ENCODE measurements at places on chromosomes 3 and 15.
A peak's percentile ranks its signal among the peaks of the same experiment; 100 is the strongest.

- DNase-seq: peak; percentile 57
These were observed 42.1 kb downstream of the DNAJB8 start for GRCh38 chr3:128424508-128425069.

DNA sequence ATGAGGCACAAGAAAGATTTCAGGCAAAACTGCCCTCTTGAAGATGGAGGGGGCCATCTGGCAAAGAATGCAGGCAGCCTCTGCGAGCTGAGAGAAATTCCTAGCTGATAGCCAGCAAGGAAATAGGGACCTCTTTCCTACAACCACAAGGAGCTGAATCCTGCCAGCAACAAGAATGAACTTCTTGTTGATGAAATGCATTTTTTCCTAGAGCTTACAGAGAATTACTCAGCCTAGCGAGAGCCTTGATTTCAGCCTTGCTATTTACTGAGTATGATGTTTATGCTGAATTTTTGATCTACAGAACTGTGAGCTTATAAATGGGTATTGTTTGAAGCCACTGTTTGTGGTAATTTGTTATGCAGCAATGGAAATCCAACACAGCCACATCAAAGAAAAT, 148.5 kb upstream of the NAALADL2 start:
- no peak for DNase-seq

DNA sequence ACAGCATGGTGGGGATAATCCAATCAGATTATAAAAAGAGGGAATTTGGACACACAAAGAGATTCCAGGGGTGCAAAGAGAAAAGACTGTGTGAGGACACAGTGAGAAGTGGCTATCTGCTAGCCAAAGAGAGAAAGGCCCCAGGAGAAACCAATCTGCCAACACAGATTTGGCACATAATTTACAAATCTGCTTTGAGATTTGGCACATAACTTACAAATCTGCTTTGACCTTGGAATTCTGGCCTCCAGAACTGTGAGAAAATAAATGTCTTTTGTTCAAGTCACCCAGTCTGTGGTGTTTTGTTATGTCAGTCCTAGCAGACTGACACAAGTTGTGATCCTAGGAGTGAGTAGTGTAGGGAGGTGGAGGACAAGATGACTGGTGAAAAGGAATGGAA, 3.5 kb upstream of the TM4SF18 start:
- DNase-seq: no peak

DNA sequence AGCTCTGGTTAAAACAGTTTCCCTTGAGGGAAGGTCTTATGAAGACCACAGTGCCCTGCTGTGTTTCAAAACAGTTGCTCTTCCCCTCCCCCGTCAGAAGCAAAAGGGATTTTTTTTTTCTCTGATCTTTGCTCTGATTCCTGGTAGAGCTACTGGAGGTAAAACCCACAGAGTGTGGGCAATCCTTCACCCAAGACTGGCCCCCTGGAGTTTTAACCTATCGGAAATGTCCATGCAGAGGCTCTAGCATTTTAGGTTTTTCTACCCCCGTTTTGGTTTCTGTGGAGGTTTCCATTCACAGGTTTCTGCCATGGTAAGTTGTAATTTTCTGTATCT, 27.7 kb downstream of the GRM2 start:
- no peak for DNase-seq

- no peak for DNase-seq
These were observed 292.9 kb downstream of the TLE3 start for GRCh38 chr15:69804786-69805185.

DNA sequence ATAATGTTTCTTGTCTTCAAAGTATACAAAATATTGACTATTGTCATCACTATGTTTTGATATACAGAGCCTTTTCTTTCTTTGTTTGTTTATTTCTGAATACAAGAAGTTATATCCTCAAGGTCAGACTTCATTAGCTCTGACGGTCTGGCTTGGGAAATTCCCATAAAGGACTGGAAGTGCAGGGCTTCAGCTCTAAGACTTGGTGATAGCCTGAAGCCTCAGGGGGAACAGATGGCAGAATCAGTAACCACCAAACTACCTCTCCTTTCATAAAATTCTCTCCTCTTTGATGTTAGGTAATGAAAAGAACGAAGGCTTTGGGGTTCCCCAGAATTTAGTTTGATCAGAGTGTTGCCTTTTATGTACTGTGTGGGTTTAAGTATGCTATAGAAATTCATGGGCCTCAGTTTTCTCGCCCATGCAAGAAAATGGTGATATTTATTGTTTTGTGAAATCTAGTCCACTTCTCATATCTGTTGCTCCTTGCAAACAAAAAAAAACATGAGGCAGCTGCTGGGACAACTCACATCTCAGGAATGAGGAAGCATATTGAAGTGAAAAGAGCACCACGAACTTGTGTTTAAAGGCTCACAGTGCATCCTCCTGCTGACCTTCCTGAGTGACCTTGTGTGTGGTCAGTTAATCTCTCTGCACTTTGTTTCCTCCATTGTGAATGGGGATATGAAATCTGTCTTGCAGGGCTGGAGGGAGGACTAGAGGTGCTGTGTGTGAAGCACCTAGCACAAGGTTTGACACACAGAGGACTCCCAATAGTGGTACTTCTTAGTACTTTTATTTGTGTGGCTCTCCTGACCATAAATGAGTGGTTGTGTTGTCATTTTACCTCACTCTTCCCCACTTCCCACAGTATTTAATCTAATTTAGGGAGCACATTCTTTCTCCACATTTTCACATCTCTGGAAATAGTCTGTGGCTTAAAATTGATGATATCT, 569.8 kb upstream of the IL12A start:
- no peak for DNase-seq

GRCh38 chr3:122559906-122560305, 4.2 kb downstream of the PARP9 start:
- DNase-seq: no peak
